ENCODE measurements at places on chromosomes 2 and 18. TPM values are rescaled to one million over a fixed set of nuclear protein-coding genes. Genes with fewer than 3 reads are reported as not detected.
A peak's percentile ranks its signal among the peaks of the same experiment; 100 is the strongest.

Gene INPP5D
- 0.99 TPM for total RNA-seq

Gene SERPINB5
- total RNA-seq, result not detected

Gene SLC9A2
- total RNA-seq, result not detected

Gene RESP18
- total RNA-seq, result not detected

GRCh38 chr2:149400997-149401396 lies 70.6 kb downstream of the LYPD6 start:
- no peaks in the 10 kb centered on the region for H3K36me3 ChIP-seq
- H3K4me1 ChIP-seq, result no peaks in the 10 kb centered on the region
- no peak overlapping the region for H3K27ac ChIP-seq
- no peak for DNase-seq

DNA sequence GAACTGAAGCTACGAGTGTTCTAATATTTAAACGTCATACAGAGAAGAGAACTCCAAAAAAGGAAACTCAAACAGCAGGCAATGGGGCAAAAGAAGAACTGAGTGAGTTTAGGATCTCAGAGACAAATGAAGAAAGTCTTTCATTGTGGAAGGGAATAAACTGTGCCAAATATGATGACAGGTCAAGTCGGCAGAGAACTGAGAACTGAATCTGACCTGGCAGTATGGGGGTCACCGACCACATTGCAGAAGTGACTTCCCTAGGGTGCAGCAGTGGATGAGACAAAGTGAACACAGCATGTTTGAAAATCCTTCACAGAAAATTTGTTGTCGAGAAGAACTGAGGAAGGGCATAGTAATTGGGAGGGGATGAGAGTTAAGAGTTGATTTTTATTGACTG lies 55.9 kb downstream of the TTC21B start:
- H3K36me3 ChIP-seq, result peaks cover 2% of the 10 kb centered on the region
- H3K4me3 ChIP-seq, result no peak overlapping the region
- DNase-seq, result no peak
- no peaks in the 10 kb centered on the region for H3K4me1 ChIP-seq
- H3K27ac ChIP-seq, result no peak overlapping the region

- no peak for DNase-seq
- no peak overlapping the region for H3K4me3 ChIP-seq
- no peaks in the 10 kb centered on the region for H3K27me3 ChIP-seq
These were observed 72.1 kb downstream of the NRP2 start for GRCh38 chr2:205754285-205754923.

DNA sequence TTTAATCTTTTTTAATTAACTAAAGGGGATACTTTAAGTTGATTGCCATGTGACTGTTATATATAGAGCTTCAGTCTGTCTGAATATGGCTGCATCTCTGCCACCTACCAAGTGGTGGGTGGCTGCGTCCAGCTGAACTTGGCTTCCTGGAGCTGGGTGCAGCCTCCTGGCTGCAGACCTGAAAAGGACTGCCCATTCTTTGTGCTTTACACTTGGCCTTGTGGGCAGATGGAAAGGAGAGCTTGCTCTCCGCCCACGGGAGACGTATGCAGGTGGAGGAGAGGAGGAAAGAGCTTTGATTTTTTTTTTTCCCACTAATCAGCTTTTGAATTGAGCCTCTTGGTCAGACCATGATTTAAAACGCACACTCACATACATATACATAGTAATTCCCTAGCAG lies 34.7 kb downstream of the NCK2 start:
- H3K4me1 ChIP-seq, result peaks cover 50% of the 10 kb centered on the region
- no peaks in the 10 kb centered on the region for H3K36me3 ChIP-seq
- H3K27me3 ChIP-seq, result no peaks in the 10 kb centered on the region
- no peak overlapping the region for H3K4me3 ChIP-seq
- H3K27ac ChIP-seq, result no peak overlapping the region

GRCh38 chr2:133515271-133515670 lies 53.0 kb downstream of the NCKAP5 start:
- H3K27me3 ChIP-seq, result no peaks in the 10 kb centered on the region
- H3K27ac ChIP-seq, result no peak overlapping the region
- no peaks in the 10 kb centered on the region for H3K36me3 ChIP-seq
- no peak for DNase-seq
- no peak overlapping the region for H3K4me3 ChIP-seq

- no peaks in the 10 kb centered on the region for H3K4me1 ChIP-seq
- DNase-seq, result no peak
- H3K27me3 ChIP-seq, result no peaks in the 10 kb centered on the region
- no peaks in the 10 kb centered on the region for H3K36me3 ChIP-seq
- H3K4me3 ChIP-seq, result no peak overlapping the region
These were observed 25.1 kb upstream of the B3GNT7 start for GRCh38 chr2:231370429-231370748.

- no peak overlapping the region for H3K4me3 ChIP-seq
- no peaks in the 10 kb centered on the region for H3K27me3 ChIP-seq
These were observed 8.2 kb upstream of the RBM44 start for GRCh38 chr2:237790353-237790752.

DNA sequence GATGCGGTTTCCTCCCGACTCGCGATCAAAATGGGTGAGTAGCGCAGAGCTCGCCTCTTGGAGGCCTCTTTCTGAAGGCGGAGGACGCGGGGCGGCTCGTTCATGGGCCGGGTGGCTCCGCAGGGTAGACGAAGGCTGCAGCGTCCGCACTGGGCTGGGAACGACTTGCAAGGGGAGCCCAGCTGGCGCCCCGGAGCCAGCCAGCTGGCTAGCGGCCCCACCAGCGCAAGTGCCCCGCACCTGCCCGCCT lies 328 bp upstream of the PASK start:
- H3K4me1 ChIP-seq, result peaks cover 21% of the 10 kb centered on the region
- peak overlapping the region; percentile 3 for H3K27ac ChIP-seq
- peak overlapping the region; percentile 40 for H3K4me3 ChIP-seq
- no peak for DNase-seq
- no peaks in the 10 kb centered on the region for H3K36me3 ChIP-seq

GRCh38 chr18:79495591-79496071 lies 99.9 kb downstream of the NFATC1 start:
- H3K4me1 ChIP-seq, result no peaks in the 10 kb centered on the region
- no peak for DNase-seq
- no peaks in the 10 kb centered on the region for H3K27me3 ChIP-seq
- no peak overlapping the region for H3K4me3 ChIP-seq

Measured in body of pancreas (tissue), 4 donors.